Stomach (tissue), 19 donors: ENCODE measurements at places on chromosomes 12 and 14. TPM values are rescaled to one million over a fixed set of nuclear protein-coding genes. Genes with fewer than 3 reads are reported as not detected.

DNA sequence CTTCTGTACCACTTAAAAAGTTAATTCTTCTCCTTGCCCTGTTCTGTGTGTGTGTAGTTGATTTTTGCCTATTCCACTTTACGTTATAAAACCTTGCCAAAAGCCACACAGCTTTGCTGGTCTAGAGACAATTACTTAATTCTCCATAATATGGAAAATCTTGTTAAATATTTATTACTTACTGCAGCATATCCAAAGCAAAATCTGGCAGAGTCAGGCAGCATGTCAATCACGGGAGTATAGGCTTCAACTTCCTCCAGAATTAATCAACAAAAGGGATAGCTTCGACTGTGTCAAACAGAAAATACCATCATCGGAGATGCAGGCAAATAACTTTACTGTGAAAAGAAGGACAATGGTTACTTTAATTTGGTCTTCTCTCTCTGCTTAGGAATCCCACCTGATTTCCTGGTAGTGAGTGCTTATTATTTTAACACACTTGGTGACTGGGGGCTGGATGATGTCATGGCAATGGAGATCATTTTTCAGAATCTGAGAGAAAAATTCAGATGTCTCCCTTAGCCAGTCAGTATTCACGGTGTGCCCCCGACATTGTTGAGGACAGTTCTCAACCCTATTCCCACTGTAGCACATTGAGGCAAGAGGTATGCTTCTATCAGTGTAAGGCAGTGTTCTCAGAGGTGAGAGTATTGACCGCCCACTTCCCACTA, 3.7 kb upstream of the MSRB3 start:
- no peak for DNase-seq
- H3K4me1 ChIP-seq, result peaks cover 20% of the 10 kb centered on the region
- H3K27ac ChIP-seq, result no peak overlapping the region
- H3K27me3 ChIP-seq, result peaks cover 14% of the 10 kb centered on the region
- H3K36me3 ChIP-seq, result no peaks in the 10 kb centered on the region

DNA sequence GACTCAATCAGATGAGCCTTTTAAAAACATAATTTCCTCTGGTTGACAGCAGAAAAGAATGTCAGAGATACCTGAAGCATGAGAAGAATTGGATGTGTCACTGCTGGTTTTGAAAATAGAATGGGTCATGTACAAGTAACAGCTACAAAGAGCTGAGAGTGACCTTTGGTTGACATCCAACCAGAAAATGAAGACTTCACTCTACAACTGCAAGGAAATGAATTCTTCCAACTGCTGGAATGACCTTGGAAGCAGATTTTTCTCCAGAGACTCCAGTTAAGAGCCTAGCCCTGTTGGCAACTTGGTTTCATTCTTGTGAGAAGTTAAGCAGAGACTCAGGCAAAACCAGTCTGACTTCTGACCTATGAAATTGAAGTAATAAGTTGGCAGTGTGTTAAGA, 505.9 kb downstream of the SLC16A7 start:
- H3K4me3 ChIP-seq, result no peak overlapping the region
- H3K36me3 ChIP-seq, result no peaks in the 10 kb centered on the region
- no peaks in the 10 kb centered on the region for H3K27me3 ChIP-seq
- peak; percentile 3 for DNase-seq
- no peak overlapping the region for H3K27ac ChIP-seq

- no peaks in the 10 kb centered on the region for H3K27me3 ChIP-seq
- no peak for DNase-seq
- H3K4me1 ChIP-seq, result peaks cover 27% of the 10 kb centered on the region
- H3K27ac ChIP-seq, result no peak overlapping the region
- no peak overlapping the region for H3K4me3 ChIP-seq
- peaks cover 33% of the 10 kb centered on the region for H3K36me3 ChIP-seq
Observed at GRCh38 chr12:27645671-27646070, 50.6 kb upstream of the REP15 start.

- no peak overlapping the region for H3K4me3 ChIP-seq
- DNase-seq, result no peak
- H3K27ac ChIP-seq, result no peak overlapping the region
- no peaks in the 10 kb centered on the region for H3K36me3 ChIP-seq
- H3K27me3 ChIP-seq, result peaks cover 22% of the 10 kb centered on the region
Observed at GRCh38 chr14:53967606-53968005, 11.0 kb upstream of the BMP4 start.

Gene DICER1
- polyA plus RNA-seq, result 6.5 TPM

Gene DNAL1
- polyA plus RNA-seq, result 7.7 TPM

DNA sequence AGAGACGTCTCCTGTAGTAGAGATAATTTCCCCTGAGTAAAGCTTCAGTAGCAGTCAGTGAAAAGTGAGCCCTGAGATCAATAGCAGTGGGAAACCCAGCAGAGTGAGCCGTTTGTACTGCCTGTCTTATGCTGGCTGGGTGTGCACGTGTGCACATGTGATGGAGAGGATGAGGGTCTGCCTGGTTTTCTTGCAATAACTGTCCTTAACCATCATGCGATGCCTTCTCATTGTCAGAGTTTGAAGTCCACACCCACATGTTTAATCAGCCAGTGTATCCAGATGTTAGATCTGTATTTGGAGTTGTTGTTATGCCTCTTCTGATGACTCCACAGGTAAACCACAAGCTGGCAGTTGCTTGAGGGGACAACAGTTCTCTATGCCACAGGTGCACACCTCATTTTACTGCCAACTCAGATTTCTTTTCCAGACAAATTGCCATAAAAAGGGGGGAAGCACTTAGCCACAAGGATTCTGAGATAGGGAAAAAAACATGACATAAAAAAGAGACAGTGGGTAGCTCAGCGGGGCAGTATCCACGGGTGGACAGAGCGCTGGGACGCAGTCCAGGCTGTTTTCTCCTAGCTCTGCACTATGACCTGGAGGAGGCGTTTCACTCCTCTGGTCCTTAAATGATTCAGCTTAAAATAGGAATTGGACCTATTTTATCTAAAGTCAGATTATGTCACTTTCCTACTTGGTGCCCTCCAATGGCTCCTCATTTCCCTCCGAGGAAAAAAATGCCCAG, 192.3 kb downstream of the ANO6 start:
- no peaks in the 10 kb centered on the region for H3K27me3 ChIP-seq
- H3K4me3 ChIP-seq, result no peak overlapping the region

Gene PAH
- polyA plus RNA-seq, result 0.08 TPM

Gene FAM90A1
- polyA plus RNA-seq, result not detected

GRCh38 chr12:94736004-94736403, 85.6 kb upstream of the TMCC3 start:
- H3K36me3 ChIP-seq, result no peaks in the 10 kb centered on the region
- no peak overlapping the region for H3K4me3 ChIP-seq
- H3K27ac ChIP-seq, result no peak overlapping the region

DNA sequence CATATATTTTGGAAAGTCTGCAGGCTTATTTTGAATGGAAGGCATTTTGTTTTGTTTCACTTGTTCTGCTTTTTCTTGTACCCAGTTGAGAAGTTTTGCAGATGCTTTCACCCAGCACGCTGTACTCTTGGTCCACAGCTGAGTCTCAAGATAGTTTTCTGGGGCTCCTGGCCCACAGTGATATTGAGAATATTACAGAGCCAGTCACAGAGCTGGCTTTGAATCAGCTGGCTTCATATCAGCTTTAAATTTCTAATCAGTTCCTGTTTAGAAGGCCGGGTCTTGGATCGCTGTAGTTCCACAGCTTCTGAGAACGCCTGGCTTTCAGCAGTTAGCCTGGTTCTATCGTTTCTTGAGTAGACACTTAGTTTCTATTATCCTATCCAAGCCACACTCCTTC, 32.5 kb upstream of the PARP11 start:
- H3K27ac ChIP-seq, result no peak overlapping the region
- H3K27me3 ChIP-seq, result no peaks in the 10 kb centered on the region
- DNase-seq, result no peak
- H3K36me3 ChIP-seq, result no peaks in the 10 kb centered on the region
- no peak overlapping the region for H3K4me3 ChIP-seq
- no peaks in the 10 kb centered on the region for H3K4me1 ChIP-seq

DNA sequence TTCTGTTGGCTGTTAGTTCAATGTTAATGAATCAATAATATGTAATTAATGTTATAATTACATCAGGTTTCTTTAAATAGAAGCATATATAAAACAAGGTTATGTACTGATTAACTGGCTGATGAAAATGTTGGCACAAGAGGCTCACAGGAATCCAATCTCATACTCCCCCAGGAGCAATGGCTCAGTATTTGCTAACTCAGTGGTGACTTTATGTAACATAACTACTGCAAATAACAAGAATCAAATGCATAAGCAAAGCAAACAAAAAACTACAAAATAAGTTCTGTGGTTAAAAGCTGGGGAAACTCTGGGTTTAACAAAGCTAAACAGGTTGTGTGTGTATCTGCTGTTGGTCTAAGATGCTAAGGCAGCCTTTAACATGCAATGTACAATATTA, 27.7 kb upstream of the BBS10 start:
- H3K4me3 ChIP-seq, result no peak overlapping the region
- no peaks in the 10 kb centered on the region for H3K27me3 ChIP-seq
- no peak overlapping the region for H3K27ac ChIP-seq
- DNase-seq, result no peak
- H3K36me3 ChIP-seq, result peaks cover 73% of the 10 kb centered on the region

GRCh38 chr12:30361145-30361544, 334.5 kb downstream of the IPO8 start:
- no peaks in the 10 kb centered on the region for H3K36me3 ChIP-seq
- H3K4me1 ChIP-seq, result no peaks in the 10 kb centered on the region
- DNase-seq, result no peak
- H3K27me3 ChIP-seq, result no peaks in the 10 kb centered on the region
- H3K27ac ChIP-seq, result no peak overlapping the region

- H3K27me3 ChIP-seq, result no peaks in the 10 kb centered on the region
- H3K4me1 ChIP-seq, result peaks cover 100% of the 10 kb centered on the region
- no peaks in the 10 kb centered on the region for H3K36me3 ChIP-seq
Observed at GRCh38 chr12:57893431-57894353, 47.2 kb upstream of the CTDSP2 start.

DNA sequence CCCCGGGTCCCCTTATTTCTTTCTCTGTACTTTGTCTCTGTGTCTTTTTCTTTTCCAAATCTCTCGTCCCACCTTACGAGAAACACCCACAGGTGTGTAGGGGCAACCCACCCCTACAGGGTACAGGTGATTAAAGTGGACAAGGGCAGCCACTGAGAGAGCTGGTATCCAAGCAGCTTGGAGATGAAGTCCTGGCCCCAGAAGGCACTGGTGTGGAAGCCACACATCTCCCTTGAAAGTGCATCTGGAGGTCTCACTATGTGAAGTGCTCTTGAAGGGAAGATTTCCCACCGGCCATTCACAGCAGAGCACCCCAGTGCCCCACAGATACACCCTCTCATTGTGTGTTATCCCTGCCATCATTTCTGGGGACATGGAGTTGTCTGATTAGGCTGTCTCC, 6.3 kb upstream of the BICD1 start:
- H3K36me3 ChIP-seq, result no peaks in the 10 kb centered on the region
- no peaks in the 10 kb centered on the region for H3K27me3 ChIP-seq
- H3K4me1 ChIP-seq, result no peaks in the 10 kb centered on the region
- H3K27ac ChIP-seq, result no peak overlapping the region

DNA sequence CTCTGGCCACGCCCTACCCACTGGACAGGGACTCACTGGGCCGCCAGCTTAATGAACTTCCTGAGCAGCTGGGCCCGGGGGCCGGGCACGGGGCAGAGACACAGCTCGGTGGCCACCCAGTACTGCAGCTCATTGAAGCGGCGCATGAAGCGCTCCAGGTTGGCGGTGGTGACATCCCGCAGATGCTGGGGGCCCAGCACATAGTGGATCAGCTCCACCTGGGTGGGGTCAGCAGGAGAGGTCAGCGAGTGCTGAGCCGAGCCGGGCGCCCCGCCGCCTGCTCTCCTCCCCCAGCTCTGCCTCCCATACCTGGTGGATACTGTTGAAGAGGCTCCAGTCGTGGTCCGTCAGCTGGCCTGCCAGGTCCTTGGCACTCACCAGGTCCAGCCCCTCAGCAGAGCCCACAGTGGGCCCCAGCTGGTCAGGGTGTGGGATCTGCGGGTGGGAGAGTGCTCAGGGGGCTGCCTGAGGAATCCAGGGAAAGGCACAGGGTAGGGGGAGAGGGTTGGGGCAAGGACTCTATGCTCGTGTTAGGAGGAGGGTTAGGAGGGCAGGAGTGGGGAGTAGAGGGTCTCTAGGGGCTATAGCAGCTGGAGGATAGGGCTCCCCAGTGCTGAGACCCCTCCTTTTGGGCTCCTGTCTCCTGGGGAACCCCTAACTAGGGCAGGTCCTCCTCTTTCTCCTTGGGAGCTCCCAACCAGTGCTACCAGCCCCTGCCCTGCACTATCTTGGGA, 15.5 kb upstream of the ENDOU start:
- DNase-seq, result no peak
- H3K36me3 ChIP-seq, result no peaks in the 10 kb centered on the region
- no peaks in the 10 kb centered on the region for H3K27me3 ChIP-seq

Gene MYF6
- polyA plus RNA-seq, result 2.1 TPM

- no peaks in the 10 kb centered on the region for H3K36me3 ChIP-seq
- H3K27ac ChIP-seq, result no peak overlapping the region
- no peaks in the 10 kb centered on the region for H3K4me1 ChIP-seq
- H3K27me3 ChIP-seq, result no peaks in the 10 kb centered on the region
- no peak overlapping the region for H3K4me3 ChIP-seq
- peak; percentile 76 for DNase-seq
Observed at GRCh38 chr14:44803239-44803905, 158.4 kb downstream of the KLHL28 start.
